ENCODE measurements at places on chromosomes 6 and 20.

- no peak for DNase-seq
Observed at GRCh38 chr20:46690219-46691106, 1.2 kb upstream of the TP53RK start.

- no peak for DNase-seq
Observed at GRCh38 chr6:73797861-73798260, 101.9 kb downstream of the CD109 start.

- DNase-seq = no peak
Observed at GRCh38 chr6:45000833-45001232, 327.3 kb upstream of the RUNX2 start.

DNA sequence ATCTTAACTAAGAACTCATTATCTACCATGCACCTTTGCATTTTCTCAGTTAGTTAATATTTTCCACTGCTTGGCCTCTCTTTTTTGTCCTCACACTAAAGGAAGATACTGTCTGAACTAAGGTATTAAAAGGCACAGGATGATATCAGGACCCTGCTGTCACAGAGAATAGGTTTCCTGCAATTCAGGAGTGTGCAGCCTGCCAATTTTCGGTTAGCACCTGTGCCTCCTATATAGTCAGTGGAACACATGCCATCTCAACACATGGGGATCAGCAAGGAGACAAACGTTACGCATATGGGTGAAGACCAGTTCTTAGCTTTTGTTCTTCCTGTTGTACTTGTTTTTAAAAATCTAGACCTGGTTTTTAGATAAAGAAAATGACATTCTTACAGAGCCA lies 71.0 kb downstream of the FUT9 start:
- no peak for DNase-seq

- DNase-seq = peak; percentile 23
Observed at GRCh38 chr6:44084231-44085014, 42.8 kb downstream of the MRPL14 start.

DNA sequence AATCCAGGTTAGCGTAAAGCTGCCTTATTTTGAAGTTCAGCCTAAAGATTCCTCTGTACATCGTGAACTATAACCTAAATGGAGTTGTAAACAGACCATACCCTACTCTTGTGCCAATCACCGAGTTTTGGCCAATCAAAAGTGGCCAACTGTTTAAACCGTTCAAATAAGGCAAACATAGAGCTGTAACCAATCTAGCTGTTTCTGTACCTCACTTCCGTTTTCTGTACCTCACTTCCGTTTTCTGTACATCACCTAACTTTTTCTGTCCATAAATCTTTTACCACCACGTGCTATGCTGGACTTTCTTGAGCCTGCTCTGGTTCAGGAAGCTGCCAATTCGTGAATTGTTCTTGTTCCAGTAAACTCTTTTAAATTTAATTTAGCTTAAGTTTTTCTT lies 39.7 kb downstream of the LBP start:
- DNase-seq = no peak

- DNase-seq = no peak
Observed at GRCh38 chr6:117138920-117139319, 126.4 kb upstream of the VGLL2 start.

DNA sequence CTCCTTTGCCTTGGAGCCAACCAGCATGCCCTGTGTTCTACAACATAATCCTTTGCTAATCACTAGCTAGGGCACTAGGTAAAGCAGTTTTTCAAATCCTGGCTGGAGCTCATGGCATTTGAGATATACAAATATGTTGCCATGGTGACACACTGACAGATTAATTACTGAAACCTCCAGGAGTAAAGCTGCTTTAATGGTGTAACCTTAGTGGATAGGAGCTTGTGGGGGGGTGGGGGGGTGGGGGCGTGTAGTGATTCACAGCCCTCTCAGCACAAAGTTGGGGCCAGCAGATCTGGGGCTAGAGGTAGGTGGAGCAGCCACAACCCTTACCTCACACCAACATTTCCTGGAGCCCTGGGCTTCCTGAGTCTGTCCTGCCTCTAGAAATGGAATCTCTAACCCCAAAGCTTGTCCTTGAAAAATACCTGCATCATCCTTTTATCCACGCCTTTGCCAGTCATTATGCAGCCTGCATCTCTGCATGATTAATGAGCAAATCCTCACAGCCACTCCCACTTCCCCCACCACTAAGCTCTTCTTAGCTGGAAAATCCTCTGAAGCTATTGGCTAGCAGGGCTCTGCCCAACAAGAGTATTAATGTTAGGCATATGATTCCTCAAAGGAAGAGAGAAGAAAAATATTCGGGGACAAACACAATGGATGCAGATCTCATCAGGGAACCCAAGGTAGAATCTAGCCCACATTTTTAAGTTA lies 84.5 kb upstream of the PRND start:
- peak; percentile 72 for DNase-seq

Data from NCI-H1417 (cell line).